ENCODE measurements at places on chromosomes 7 and 10. TPM values are rescaled to one million over a fixed set of nuclear protein-coding genes. Genes with fewer than 3 reads are reported as not detected.

The TEX47 gene
- not detected for total RNA-seq

DNA sequence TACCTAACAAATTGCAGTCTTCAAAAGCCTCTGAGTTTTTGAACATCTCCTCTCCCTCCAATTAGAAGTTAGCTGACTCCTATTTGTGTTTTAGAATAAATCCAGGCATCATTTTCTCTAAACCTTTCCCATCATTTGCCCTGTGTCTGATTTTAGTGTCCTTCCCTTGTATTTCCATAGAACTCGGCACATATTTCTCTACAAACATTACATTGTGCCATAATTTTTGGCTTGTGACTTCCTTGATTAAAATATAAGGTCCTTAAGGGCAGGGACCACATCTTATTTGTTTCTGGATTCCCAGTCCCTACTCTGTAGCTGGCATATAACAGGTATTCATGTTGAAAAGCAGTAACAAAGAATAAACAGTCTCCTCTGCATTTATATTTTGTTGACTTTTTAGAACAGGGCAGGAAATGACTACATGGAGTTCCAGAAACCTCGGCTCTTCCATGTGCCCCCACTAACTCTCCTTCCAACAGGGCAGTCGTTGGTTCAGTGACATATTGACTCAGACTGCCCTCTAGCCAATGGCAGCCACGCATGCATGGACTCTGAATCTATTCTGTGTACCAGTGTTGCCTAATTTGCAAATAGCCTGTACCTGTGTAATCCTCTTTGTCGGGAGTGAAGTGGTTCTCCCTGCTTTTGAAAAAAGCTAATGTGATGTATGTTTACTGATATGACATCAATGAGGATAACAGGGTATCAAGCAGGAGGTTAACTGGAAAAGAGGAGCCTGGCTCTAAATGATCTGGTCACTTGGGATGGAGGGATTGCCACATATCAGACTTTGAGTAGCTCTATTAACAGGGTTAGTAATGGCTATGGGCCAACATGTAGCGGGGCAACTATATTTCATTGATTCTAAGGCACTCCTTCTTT is 19.8 kb upstream of the CPN1 start:
- no peak for DNase-seq

DNA sequence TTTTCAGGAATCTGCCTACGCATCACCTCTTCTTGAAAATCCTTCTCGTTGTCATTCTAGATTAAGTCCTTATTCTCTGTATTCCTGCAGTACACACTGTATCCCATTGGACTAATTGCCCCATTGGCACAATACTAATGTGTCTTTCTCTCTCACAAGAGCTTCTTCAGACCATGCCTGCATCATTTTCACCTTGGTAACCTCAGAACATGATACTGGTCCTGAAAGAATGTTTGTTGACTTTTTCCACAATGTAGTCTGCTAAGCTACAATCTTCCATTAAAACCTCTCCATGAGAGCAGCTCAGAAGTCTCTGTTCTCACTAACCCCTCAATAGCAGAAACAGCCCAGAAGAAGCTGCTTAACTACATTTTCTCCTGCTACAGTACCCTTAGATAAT is 270.7 kb downstream of the PCDH15 start:
- no peak for DNase-seq

GRCh38 chr10:59830601-59831259 is 75.6 kb downstream of the CCDC6 start:
- peak; percentile 62 for DNase-seq

- DNase-seq = no peak
Observed at GRCh38 chr7:27207348-27207985, 7.6 kb upstream of the HOXA13 start.
